ENCODE measurements at places on chromosomes 2 and 18.

GRCh38 chr2:29597035-29597434 lies 324.4 kb downstream of the ALK start:
- DNase-seq, result no peak

DNA sequence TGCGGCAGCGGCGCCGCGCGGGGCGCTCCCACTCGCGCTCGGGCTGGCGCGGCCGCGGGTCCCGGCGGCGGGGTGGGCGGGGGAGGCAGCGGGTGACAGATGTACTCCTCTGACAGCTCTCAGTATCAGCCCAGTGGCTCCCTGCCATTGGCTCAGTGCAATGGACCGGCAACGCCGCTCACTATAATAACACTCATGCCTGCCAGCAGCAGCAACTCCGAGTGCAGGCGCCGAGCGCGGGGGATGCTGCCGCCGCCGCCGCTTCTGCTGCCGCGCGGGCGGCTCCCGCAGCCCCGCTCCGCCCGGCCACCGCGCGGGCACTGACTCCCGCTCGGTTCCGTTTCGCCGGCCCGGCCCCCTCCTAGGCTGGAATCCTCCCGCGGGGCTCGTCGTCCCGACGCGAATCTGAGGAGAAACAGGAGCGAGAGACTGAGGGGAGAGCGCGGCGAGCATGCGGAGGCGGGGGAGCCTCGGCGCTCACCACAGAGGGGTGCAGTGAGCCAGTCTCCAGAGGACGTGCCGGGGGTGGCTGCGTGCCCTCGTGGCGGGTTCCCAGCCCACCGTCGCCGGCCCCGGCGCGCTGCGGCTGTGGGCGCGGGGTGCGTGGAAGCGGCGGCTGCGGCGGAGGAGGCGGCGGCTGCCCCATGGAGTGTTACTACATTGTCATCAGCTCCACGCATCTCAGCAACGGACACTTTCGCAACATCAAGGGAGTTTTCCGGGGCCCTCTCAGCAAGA lies at the start of gene ZNF804A:
Gene ZNF804A (plus strand): TSS at position 214 of the 738 bp plus-strand sequence. CDS start 431 bp downstream, at position 645.
- no peak for DNase-seq

DNA sequence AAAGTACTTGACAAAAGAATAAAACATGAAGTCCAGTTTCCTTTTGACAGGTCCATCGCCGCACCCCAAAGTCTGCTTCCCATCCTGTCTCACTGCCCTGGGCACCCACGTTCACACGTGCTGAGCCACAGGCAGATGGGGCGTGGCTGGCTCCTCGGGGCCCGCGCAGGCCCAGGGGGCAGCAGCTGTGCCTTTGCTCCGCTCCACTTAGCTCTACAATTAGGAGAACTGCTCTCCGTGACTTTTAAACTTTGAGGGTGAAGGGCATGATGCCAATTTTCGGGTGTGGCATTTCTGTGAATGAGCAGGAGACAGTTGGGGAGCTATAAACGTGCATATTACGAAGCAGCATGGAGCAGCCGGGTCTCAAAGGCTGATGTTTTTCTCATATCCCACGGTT lies 152.4 kb downstream of the TDRD15 start:
- DNase-seq, result no peak

GRCh38 chr18:62751341-62751821 lies 36.0 kb downstream of the PHLPP1 start:
- no peak for DNase-seq

DNA sequence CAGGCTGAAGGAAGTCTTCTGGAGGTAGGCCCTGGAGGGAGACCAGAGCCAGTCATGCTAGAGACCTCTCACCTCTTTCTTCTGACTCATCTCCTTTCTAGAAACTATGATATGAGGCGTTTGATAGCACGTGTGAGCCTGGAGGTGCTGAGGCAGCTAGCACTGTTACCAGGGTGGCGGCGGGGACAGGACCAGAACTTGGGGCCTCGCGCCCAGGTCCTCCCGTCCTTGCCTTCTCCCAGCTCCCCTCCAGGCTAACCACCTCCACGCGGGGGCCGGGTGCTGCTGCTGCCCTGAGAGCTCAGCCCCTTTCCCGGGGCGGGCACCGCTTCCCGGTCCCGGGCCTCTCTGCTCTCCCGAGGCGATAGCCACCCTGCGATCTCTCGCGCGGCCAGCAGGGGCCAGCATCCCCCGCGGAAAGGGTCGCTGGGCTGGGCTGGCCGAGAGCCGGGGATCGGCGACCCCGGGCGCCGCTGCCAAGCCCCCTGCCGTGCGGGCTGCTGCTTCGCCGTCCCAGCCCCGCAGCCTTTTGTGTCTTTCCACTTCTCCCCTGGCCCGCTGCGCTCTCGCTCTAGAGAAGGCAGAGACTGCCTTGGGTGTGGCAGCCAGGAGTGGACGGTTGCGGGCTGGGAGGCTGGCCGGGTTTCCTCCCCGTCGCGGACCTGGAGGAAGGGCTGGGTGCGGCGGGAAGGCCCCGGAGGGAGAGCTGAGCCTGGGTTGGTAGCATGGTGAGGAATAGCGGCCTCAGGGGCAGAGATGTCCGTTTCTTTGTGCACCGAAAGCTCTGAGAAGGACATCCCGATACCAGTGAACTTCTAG lies 49.1 kb downstream of the TMEM17 start:
- DNase-seq, result peak; percentile 69

DNA sequence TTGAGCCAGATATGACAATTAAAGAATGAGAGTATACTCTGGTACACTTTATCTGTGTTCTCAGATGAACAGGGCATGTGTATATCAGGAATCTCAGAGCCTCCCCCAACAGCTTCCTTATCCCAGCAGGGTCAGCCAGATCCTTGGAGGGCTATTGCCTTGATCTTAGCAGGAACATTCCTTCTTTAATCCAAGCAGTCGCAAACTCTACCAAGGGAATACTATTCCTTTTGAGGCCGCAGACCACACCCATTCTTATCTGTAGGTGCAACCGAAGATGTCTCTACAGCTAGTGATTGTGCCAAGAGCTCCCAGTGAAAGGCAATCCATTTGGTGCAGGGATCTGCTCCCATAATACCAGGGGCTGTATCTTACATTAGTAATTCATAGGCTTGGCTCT lies 118.3 kb upstream of the DOK6 start:
- DNase-seq, result no peak

DNA sequence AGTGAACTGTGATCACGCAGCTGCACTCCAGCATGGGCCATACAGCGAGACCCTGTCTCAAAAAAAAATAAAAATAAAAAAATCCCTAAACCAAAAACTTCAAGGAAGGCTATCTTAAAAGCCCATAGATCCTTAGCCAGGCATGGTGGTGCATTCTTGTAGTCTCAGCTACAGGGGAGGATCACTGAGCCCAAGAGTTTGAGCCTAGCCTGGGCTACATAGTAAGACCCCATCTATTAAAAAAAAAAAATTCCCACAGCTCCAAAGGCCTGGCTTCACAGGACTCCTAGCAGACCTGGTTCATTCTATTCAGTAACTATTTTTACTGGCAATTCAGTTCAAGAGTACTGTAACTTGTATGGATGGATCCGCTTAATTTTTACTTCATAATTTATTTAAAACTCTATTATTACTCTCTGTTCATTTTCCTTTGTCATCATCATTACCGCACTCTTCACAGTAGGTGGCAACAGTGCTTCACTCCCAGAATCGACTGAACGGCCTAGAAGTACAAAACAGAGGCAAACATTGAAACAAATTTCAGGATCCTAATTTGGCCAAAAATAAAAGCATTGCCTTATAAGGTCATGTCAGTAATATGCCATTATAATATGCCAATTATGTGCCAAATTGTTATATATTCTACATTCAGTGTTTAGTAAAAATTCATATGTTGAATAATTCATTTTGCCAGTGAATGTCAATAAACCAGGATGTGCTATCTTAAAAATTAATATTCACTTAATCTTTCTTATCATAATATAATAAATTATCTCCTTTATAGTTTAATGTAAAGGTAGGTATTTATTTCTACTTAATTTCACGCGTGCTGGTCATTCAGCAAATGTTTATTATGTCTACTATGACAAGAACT lies 14.3 kb upstream of the STAM2 start:
- DNase-seq, result no peak

- DNase-seq, result no peak
Observed at GRCh38 chr18:12455496-12455895, 47.8 kb downstream of the PRELID3A start.

DNA sequence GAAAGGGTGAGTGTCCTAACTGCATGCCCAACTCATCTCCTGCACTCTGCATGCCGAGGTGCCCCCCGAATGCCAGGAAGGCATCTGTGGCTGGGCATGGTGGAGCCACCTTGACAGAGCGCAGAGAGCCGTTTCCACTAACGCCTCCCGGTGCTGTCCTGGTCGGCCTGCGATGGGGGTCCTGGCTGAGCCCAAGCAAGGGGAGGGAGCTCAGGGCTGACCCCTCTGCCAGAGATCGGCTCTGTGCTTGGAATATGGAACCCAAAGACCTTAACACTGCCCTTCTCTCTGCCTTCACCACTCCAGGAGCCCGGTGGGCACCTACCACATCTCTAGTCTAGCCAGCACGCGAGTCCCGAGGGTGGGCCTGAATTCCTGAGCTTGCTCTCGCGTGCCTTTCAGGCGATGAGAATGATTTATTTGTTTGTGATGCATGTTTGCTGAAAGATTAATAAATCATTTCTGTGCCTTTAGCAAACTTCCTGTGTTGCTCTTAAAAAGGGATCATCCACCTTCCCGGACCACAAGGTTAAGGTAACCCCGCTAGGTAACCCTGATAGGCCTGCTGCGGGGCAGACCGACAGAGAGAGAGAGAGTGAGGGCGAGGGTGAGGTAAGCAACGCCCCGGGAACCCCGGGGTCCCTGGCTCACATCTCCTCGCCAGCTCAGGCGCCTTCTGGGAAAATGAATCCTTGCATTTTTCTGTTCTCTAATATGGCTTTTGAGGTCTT lies 35.3 kb downstream of the PDIA6 start:
- DNase-seq, result no peak

DNA sequence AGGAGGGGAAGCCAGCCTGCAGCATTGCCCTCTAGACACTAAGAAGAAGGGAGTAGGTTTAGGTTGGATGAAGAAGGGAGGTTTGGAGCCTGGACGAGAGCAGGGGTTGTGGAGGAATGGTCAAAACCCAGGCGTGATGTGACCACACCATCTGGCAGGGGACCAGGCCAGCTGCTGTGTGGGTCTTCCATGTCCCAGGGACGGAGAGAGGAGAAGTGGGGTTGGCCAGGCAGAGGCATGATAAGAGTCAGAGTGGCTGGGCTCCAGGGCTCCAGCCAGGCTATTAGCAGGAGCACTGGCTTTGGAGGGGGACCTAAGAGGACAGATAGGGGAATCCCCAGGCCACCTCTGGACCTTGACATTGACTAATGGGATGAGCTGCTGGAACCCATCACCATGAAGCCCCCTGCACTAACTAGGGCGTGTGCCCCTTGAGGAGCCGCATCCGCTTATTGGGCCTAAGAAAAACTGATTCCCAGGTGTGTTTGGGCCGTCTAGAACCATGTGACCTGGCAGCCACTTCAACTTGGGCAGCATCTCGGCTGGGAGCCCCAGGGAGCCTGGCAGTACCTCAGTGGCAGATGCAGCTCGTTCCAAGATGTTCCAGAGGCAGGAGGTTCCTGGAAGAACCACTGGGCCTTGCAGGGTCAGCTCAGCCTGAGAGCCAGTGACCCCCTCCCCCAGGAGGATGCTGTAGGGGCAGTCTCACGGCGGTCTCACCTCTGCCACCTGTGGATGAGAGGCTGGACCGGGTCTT lies 235.1 kb downstream of the AGAP1 start:
- no peak for DNase-seq

- no peak for DNase-seq
Observed at GRCh38 chr18:24757134-24757533, 296.7 kb downstream of the HRH4 start.

DNA sequence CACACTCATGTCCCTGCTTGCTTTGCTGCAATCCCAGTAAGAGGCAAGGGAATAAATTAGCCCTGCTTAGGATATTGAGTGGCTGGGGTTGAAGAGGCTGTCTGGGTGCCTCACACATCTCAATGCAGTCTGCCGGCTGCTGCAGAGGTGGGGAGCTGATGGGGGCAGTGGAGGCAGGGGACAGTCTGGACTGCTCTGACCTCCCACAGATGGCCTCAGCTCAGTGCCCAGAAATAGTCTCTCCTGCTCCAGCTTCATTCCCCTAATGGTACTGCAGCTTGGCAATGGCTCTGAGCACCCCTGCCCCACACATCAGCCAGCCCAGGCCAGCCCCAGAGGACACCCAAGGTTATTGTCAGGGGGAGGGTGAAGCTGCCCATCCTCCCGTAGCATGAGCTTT lies 21.5 kb upstream of the TNS1 start:
- DNase-seq, result no peak

GRCh38 chr2:41782306-41783158 lies 265.3 kb upstream of the PKDCC start:
- DNase-seq, result peak; percentile 37

DNA sequence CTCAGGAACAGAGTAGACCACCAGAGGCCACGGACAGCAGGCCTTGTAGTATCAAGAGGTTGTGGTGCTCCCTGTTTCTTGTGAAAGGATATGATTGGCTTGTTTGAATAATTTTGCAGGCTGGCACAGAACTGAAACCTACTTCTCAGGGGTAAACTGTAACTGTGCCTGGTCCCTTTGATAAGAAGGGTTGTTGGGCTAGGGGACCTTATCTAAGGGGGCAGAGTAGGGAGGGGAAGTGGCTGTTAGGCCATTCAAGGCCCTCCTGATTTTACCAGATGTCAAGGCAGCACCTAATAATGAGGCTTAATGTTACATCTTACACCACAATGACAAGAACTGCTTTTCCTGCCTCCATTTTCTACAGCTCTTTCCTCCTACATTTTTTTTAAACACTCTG lies 45.6 kb downstream of the GPR39 start:
- DNase-seq, result no peak

DNA sequence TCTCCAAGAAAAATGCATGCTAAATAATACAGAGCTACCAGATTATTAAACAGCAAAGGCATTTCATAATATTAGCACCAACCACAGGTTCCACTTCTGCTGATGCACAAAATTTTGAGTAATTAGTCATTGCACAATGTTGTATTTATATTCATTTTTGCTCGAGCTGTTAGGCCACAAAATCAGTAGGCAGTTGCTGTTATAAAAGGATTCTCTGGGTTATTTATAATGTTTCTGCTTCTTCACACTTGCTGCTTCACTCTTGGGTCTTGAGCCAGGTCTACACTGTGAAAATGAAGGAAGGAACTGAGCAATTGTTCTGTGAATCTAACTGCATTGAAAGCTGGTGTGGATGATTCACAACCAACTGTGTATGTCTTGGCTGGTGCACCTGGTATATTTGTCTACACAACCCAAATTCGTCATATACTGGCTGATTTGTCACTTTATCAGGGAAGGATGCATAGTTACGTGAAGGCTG lies 38.3 kb downstream of the MRPL33 start:
- DNase-seq, result no peak

DNA sequence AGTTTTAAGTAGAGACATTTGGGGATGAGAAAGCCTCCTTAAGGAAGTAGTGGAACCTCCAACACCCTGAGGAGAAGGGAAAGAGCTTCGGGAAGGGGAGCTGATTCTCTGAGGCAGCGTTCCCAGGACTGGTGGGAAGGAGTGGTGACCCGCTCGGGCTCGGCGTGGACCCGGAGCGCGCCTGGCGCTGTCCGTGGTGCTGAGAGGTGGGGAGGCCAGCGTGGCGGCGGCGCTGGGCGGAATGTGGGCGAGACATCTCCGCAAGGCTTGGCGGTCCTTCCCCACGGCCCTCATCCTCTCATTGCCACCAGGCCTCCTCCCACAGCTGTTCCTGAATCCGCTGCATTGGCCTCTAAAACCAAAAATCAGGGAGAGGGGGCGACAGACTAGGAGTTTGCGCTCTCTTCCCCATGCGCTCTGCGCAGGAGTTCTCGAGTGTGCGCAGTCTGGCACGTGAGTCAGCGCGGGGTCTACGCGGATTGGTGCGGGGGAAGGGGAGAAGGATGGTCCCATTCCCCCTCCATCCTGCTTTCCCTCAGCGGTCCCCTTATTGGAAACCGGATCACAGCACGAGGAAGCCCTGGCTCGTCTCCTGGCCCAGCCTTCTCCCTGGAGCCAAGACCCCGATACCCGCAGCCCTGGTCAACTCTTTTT lies 857 bp downstream of the RESP18 start:
- peak; percentile 21 for DNase-seq

GRCh38 chr2:98948956-98949739 lies 13.1 kb upstream of the CRACDL start:
- DNase-seq, result no peak
